Activated CD4-positive, alpha-beta T cell treated with anti-CD3 and anti-CD28 coated beads for 4 hours (primary cell): ENCODE measurements at places on chromosomes 12 and 14.

DNA sequence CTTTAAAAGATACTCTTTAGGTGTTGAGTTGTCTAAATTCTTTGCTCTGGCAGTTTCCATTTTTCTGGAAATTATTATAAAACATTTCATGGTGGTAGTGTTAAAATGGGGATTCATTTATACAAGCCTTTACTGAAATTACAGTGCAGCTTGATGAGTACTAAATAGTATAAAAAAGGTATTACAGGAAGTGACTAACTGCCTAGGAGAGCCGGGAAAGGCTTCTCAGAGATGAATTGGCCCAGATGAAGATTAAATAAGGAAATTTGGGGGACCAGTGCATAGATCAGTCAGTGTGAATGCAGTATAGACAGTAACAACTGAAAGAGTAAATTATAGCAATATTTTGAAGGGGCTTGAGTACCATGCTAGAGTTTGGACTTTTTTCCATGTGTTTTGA lies 7.5 kb downstream of the PSMA6 start:
- DNase-seq: no peak

DNA sequence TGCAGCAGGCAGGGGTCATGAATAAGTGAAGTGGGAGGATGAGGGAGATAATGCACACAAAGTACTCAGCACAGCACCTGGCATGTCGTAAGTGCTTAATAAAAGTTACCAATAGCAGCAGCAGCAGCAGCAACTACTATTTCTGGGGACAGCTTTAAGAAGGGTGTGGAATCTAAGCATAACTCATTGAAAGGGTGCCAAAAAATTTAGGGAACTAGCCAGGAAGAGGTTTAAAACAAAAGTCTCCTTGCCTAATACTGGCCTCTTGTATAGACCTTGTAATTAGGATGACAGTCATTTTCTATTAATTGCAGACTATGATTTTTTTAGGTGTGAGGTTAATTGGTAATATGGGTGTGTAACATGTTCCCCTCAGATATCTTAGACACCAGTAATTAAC lies 179.9 kb downstream of the PTPN11 start:
- DNase-seq: no peak

DNA sequence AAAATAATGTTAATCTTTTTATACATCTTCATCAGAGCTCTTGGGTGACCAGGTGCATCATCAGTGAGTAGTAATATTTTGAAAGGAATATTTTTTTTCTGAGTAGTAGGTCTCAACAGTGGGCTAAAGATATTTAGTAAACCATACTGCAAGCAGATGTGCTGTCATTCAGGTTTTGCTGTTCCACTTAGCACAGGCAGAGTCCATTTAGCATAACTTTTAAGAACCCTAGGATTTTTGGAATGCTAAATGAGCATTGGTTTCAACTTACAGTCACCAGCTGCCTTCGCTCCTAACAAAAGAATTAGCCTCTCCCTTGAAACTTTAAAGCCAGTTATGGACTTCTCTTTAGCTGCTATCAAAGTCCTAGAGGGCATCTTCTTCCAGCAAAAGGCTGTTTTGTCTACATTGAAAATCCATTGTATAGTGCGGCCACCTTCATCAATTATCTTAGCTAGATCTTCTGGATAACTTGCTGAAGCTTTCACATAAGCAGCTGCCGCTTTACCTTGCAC lies 24.6 kb downstream of the RIMKLB start:
- DNase-seq: no peak

- no peak for DNase-seq
Measured at GRCh38 chr14:64720131-64720576, 15.9 kb downstream of the PLEKHG3 start.

- no peak for DNase-seq
Measured at GRCh38 chr12:48592591-48593086, 22.8 kb upstream of the LALBA start.

GRCh38 chr12:75720812-75721641 lies 209.6 kb upstream of the KRR1 start:
- DNase-seq: no peak

GRCh38 chr12:18421867-18422266 lies 160.5 kb downstream of the PIK3C2G start:
- no peak for DNase-seq

DNA sequence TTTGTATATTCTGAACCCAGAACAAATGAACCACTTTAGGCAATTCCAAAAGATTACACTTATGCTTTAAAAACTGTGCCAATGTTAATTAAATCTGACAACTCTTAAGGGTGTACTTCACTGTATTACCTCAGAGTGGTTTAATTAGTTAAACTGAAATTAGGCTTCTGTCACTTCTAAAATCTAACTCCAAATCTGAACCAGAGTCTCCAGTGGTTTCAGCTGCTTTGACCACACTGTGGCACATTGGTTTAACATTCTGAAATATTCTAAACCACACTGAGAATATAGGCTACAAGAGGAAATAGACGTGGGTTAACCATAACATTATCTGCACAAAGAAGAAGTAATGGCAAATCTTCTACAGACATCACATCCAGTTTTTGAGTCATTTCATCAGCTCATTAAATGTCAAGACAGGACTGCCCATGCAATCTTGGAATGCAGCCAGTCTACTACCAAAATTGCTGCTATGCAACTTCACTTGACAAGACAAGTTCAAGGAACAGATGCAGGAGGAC lies 94.8 kb downstream of the LRP6 start:
- DNase-seq: no peak

- DNase-seq: no peak
Measured at GRCh38 chr14:98175436-98175835, 1096.6 kb downstream of the BCL11B start.

- DNase-seq: no peak
Measured at GRCh38 chr12:110284597-110284996, 3.5 kb downstream of the ATP2A2 start.

GRCh38 chr12:112208301-112208910 lies 83.0 kb downstream of the TRAFD1 start:
- DNase-seq: no peak

DNA sequence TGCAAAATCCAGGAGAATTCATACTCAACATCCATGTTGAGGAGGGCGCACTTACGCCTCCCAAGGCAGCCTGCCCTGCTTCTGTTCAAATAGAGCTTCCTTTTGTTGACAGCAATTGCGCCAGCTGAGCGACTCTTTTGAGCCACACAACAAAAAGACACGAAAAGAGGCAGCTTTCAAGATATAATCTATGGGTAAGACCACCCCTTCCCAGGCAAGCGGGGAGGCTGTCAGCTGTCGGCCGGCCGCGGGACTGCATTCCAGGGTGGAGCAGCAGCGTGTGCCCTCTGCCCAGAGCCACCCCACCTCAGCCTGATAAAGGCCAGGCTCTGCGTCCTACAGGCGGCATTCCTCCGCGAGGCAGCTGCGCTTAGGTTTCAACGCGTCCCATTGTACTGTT lies 15.8 kb upstream of the STAB2 start:
- DNase-seq: no peak

GRCh38 chr12:87678453-87678852 lies 350.7 kb downstream of the C12orf50 start:
- DNase-seq: no peak

DNA sequence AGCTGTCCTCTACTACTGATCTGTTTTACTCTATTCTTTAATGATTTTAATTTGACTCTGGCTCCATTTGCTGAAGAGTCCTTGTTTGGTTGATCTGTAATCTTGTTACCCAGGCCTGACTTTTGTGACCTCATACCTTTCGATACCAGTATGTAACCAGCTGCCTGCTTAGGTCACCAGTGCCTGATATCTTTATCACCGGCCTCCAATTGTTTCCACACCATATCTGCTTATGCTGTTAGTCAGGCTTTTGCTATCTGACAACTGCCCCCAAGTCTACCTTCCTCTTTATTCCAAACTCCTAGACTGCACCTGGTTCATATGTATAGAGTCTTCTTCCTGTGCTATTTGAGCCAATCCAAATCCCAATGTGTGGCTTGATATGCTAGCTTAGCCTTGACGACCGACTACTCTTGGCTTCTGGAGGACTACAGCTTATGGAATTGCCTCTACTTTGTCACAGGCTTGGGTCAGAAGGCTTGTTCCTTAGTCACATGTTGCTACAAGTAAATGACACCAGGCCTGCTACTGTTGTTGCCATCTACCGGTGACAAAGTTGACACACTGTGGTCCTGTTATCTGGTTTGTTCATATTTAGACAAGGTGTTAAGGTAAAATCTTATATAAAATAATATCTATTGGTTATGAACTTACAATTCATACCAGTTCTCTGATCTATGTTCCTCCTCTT lies 193.9 kb downstream of the TRHDE start:
- DNase-seq: no peak

- DNase-seq: no peak
Measured at GRCh38 chr14:63726499-63726898, 1.4 kb downstream of the SGPP1 start.

DNA sequence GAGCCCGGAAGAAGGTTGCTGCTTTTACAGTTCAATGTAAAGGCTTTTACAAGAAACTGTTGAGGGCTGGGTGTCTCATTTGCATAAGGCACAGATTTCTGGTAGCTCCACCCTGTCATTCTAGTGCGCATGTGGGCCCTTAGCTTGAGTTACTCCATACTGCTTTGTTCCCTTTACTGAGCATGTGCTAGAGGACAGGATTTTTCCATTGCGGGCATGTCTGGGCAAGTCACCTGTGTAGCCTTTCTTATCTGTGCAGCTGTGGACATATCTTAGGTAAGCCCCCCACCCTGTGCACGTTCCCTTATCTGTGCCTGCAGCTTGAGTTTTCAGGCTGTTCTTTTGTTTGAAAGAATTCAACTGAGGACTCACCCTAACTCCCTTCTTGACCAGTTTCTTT lies 56.2 kb upstream of the ARHGAP5 start:
- no peak for DNase-seq

GRCh38 chr14:51116682-51117081 lies 21.8 kb upstream of the TRIM9 start:
- DNase-seq: no peak

DNA sequence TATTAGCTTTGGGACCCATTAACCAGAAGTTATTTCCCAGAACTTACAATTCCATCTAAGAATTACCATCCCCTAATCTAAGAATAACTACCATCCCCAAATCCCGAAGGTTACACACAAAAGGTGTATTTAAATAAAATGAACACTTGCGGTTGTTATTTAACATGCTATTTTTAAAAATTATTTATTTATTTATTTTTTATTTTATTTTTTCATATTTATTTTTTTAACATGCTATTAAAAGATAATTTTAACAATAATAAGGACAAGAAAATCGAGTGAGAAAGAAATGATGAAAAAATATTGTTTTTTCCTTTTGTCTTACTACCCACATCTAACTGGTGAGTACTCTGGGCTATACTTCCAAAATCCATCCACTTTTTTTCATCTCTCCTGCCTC lies 6.3 kb downstream of the FBXO33 start:
- no peak for DNase-seq

- no peak for DNase-seq
Measured at GRCh38 chr12:48276621-48277020, 73.5 kb upstream of the OR10AD1 start.

DNA sequence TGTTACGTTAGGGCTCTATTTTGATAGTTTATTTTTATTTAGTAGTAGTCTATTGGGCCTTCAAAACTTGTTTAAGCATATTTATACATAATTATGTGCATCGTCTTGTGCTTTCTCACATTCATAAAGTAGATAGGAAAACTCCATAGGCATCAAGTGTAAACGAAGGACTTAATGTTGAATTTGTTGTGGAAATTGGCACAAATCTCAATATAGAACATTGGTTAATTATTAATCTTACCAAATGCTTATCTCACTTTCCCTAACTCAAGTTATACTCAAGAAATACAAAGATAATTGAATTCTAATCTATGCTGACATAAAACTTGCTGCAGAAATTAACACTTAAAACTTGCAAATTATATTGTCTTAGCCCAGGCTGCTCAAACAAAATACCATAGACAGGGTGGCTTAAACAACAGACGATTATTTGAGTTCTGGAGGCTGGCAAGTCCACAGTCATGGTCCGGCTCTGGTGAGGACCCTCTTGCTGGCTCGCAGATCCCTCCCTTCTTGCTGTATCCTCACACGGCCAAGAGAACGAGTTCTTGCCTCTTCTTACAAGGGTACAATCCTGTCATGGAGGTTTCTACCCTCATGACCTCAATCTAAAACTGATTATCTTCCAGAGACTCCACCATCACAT lies 18.8 kb downstream of the STYX start:
- no peak for DNase-seq

GRCh38 chr12:1505576-1505975 lies 88.8 kb downstream of the FBXL14 start:
- DNase-seq: no peak

DNA sequence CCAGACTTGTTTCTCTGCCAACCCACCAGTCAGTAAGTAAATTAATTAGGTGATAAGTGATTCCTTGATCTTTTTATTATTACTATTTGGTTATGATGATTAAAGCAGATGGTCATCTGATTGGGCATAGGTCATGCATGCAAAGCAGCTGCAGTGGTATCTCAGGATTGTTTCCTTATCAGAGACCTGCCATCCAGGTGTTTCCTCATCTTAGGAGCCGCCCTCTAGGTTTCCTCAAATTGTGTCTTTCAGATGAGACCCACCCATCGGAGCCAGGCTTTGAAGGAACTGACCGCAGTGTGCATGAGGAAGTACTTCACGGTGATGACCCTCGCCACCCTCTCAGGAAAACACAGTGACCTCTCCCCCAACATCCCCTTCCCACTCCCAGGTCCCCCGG lies 63.3 kb downstream of the ZFP36L1 start:
- DNase-seq: no peak

GRCh38 chr12:41277100-41277945 lies 89.2 kb downstream of the PDZRN4 start:
- no peak for DNase-seq

DNA sequence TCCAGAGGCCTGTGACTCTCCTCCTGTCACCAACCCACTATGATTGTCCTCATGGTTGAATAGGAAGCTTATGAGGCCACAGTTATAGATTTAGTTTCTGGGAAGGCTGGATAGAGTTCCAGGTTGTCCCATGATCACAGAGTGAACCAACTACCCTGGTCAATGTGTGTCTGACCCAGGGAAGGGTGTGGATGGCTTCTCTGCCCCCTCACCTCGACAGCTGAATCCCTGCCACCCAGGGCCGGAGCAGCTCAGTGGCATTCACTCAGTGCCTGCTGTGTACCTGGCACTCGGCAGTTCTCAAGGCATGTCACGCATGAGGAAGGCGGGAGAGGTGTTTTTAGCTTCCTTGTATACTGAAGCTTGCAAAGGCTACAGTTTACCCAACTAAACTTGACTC lies 43.2 kb downstream of the JDP2 start:
- no peak for DNase-seq

DNA sequence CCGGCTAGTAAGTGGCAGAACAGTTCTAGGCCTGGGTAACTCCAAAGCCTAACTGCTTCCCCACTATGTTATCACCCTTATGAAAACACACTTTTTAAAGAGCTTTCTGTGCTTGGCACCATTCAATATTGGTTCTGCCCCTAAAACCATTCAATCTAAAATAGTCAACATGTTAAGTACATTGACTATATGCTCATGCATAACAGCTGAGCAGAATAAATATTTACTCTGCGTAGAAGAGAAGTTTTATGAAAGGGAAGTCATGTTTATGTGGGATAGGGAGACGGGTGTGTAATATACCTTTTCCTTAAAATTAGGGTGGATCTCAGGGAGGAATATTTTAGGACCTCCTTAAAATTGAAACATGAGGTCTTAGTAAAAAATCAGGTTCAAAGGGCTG lies 80.5 kb downstream of the SAMD4A start:
- DNase-seq: no peak

GRCh38 chr14:24181371-24182077 lies 7.1 kb downstream of the IPO4 start:
- DNase-seq: no peak
